Dermis blood vessel endothelial cell (primary cell): ENCODE measurements at places on chromosomes 1 and 21. TPM values are rescaled to one million over a fixed set of nuclear protein-coding genes. Genes with fewer than 3 reads are reported as not detected.

RAVER2 gene
- 7.5 and 9.2 TPM in 2 replicates for total RNA-seq

ZFP69 gene
- 2.1 and 4.1 TPM in 2 replicates for total RNA-seq

CACNA1S gene
- not detected in 2 replicates for total RNA-seq

TTLL7 gene
- total RNA-seq = 2.0 and 2.2 TPM in 2 replicates

DCST1 gene
- not detected in 2 replicates for total RNA-seq

TMOD4 gene
- total RNA-seq = 0.56 TPM in 1 of 2 replicates, not detected in the other

LCE2B gene
- total RNA-seq = not detected in 2 replicates

OR2G2 gene
- total RNA-seq = not detected in 2 replicates

C4BPA gene
- total RNA-seq = under 0.01 TPM in 1 of 2 replicates, not detected in the other

ELAVL4 gene
- total RNA-seq = not detected in 2 replicates

ADAMTS1 gene
- total RNA-seq = 12.6 and 19.3 TPM in 2 replicates

MMEL1 gene
- 2.0 and 5.4 TPM in 2 replicates for total RNA-seq

AMY1B gene
- total RNA-seq = not detected in 2 replicates

PTGFR gene
- 0.23 and 0.34 TPM in 2 replicates for total RNA-seq

RHD gene
- 0.09 and 0.34 TPM in 2 replicates for total RNA-seq

FAM131C gene
- total RNA-seq = not detected in 2 replicates

NID1 gene
- total RNA-seq = 196 and 425 TPM in 2 replicates

PCSK9 gene
- 0.70 TPM in 1 of 2 replicates, not detected in the other for total RNA-seq

POU3F1 gene
- total RNA-seq = under 0.01 and 0.05 TPM in 2 replicates

OPTC gene
- total RNA-seq = not detected in 2 replicates

WNT3A gene
- total RNA-seq = not detected in 2 replicates

GSTM1 gene
- total RNA-seq = 8.5 TPM in 1 of 2 replicates, not detected in the other

RAB42 gene
- total RNA-seq = 2.5 and 8.8 TPM in 2 replicates

S100B gene
- not detected in 2 replicates for total RNA-seq

KRTAP20-3 gene
- not detected in 2 replicates for total RNA-seq

RBM34 gene
- total RNA-seq = 37.1 and 55.8 TPM in 2 replicates

KRTAP12-2 gene
- not detected in 2 replicates for total RNA-seq

SLC35F3 gene
- under 0.01 TPM in 1 of 2 replicates, not detected in the other for total RNA-seq

NCDN gene
- total RNA-seq = 11.9 and 23.1 TPM in 2 replicates

TCHH gene
- total RNA-seq = 0.05 and 0.17 TPM in 2 replicates

MX2 gene
- total RNA-seq = 0.19 and 0.85 TPM in 2 replicates

CSTB gene
- 6.3 and 8.5 TPM in 2 replicates for total RNA-seq

PLXNA2 gene
- 54.8 and 95.8 TPM in 2 replicates for total RNA-seq

ERRFI1 gene
- 32.4 and 50.5 TPM in 2 replicates for total RNA-seq

CALML6 gene
- total RNA-seq = 0.34 TPM in 1 of 2 replicates, not detected in the other

HAO2 gene
- total RNA-seq = not detected in 2 replicates

UTS2 gene
- not detected in 2 replicates for total RNA-seq

ZMYND12 gene
- total RNA-seq = 0.47 and 1.0 TPM in 2 replicates

MROH9 gene
- not detected in 2 replicates for total RNA-seq

ST6GALNAC5 gene
- not detected in 2 replicates for total RNA-seq

CYP2J2 gene
- total RNA-seq = 0.37 TPM in 1 of 2 replicates, not detected in the other

LEFTY2 gene
- under 0.01 TPM in 1 of 2 replicates, not detected in the other for total RNA-seq

CLEC20A gene
- total RNA-seq = 0.09 TPM in 1 of 2 replicates, not detected in the other

ATP6V1G3 gene
- total RNA-seq = 0.47 and 1.2 TPM in 2 replicates

C1orf115 gene
- 124 and 125 TPM in 2 replicates for total RNA-seq

OR2T1 gene
- not detected in 2 replicates for total RNA-seq

MCOLN2 gene
- total RNA-seq = 0.05 TPM in 1 of 2 replicates, not detected in the other

HFM1 gene
- 0.14 and 0.51 TPM in 2 replicates for total RNA-seq

VPS72 gene
- total RNA-seq = 46.8 and 64.3 TPM in 2 replicates

GBP2 gene
- total RNA-seq = 65.9 and 97.0 TPM in 2 replicates

PSMA5 gene
- 45.3 and 55.1 TPM in 2 replicates for total RNA-seq

RIMKLA gene
- under 0.01 and 0.05 TPM in 2 replicates for total RNA-seq

LIN28A gene
- total RNA-seq = not detected in 2 replicates

SERPINC1 gene
- total RNA-seq = 0.05 TPM in 1 of 2 replicates, not detected in the other

TBX19 gene
- total RNA-seq = 0.47 and 0.51 TPM in 2 replicates

APCS gene
- not detected in 2 replicates for total RNA-seq

CLDN14 gene
- total RNA-seq = 0.09 and 0.34 TPM in 2 replicates

KISS1 gene
- total RNA-seq = 0.14 TPM in 1 of 2 replicates, not detected in the other
